Head of caudate nucleus (tissue), 42 donors: ENCODE measurements at places on chromosomes 6 and 20.

GRCh38 chr20:44773070-44773829, 27.6 kb downstream of the KCNK15 start:
- DNase-seq = peak; percentile 84

- DNase-seq = no peak
These were observed 10.0 kb upstream of the BTBD9 start for GRCh38 chr6:38649744-38650143.

DNA sequence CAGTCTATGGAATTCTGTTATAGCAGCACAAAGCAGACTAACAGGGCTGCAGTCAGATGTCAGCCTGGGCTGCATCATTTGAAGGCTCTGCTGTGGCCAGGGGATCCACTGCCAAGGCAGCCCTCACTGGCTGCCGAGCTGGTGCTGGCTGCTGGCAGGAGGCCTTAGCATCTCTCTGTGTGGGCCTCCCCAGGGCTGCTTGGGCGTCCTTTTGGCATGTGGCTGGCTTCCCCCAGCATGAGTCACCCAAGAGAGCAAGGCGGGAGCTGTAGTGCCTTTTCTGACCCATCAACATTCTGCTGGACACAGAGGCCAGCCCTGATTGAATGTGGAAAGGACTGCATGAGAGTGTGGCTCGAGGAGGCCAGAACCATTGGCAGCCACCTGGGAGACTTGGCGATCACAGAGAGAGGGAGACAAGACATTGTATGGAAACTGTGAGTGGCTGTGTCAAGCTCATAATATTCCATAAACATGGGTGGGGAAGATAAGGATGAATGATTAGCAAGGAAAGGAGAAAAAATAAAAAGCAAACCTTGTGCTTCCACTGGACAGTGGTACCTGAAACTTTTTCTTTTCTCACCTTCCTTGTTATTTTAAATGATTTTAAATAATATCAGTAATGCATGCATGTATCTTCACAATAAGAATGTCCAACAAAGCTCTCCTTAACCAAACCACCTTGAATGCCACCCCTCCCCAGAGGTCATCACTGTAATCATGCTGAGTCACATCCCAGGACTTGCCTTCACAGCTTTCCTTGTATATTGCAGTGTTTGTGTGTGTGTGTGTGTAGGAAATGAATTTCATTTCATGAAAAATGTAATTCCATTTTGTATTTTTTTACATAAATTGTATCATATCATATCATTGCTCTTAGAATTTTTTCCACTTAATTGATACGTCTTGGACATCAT, 55.0 kb upstream of the VSX1 start:
- DNase-seq = peak; percentile 84

DNA sequence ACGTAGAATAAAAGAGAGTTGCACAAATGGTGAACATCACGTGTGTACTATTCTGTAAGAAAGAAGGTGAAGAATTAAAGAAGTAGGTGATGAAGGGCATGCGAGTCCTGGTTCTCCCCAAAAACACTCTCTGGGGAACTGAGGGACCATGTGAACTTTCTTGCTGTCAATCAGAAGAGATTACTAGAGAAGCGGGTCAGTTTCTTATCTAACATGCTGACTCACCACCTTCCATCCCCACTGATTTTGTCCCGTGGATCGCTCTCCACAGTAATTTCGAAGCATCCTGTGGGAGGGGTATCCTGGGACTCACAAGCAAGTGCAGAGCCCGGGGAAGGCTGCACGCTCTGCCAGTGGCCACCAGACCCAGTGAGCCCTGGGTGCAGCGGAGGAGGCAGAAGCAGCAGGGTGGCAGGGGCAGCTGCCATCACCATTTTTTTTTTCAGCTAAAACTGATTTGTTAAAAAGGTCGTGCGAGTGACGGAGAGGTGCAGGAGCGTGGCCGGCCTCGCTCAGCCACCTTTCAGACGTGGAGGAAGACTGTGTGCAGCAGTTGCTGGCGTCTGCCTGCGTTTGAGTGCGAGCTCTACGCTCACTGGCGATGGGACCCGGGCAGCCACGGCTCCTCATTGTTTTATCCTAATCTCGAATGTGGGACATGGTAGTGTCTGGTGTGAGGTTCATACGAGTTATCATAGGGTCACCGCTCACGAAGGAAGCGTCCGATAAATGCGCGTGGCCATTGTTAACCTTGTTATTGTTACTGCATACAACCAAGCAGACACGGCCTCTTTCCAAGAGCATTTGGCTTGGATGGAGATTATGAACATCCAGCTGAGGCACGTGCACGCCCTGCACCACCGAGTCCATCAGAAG, 28.0 kb upstream of the SLCO4A1 start:
- no peak for DNase-seq

GRCh38 chr6:138692058-138692977, 81.3 kb upstream of the CCDC28A start:
- peak; percentile 51 for DNase-seq

GRCh38 chr6:5521322-5521721, 260.0 kb downstream of the FARS2 start:
- DNase-seq = no peak

- no peak for DNase-seq
These were observed 149.7 kb upstream of the IMPG1 start for GRCh38 chr6:76222189-76222588.

DNA sequence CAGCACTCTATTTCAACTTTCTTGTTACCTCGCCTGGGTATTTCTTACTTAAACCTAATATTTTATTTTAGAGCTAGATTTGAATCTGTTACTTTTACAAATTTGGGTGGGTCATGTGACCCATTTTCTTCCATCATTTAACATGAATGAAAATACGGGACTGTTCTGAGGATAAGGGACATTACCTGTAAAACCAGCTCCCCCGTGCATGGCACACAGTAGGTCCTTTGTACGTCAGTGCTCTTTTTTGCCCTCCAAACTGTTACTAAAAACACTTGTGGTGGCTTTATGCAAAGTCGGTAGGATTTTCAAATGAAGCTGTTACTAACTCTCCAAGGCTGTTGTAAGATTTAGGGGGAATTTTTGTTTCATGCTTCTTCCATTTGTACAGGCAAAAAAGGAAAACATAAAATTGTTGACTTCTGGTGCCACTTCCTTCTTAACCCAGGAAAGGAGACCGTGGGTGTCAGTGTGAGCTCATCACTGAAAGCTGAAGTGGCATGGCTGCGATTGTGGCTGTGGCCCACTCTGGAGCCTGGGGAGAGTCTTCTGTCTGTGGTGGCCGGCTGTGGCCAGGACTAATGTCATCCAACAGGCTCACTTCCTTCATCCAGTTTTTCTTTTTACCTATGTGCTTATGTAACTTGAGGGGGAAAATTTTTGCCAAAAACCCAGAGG, 40.2 kb upstream of the PXDC1 start:
- no peak for DNase-seq

- no peak for DNase-seq
These were observed 14.7 kb downstream of the SLC13A3 start for GRCh38 chr20:46636514-46636913.

DNA sequence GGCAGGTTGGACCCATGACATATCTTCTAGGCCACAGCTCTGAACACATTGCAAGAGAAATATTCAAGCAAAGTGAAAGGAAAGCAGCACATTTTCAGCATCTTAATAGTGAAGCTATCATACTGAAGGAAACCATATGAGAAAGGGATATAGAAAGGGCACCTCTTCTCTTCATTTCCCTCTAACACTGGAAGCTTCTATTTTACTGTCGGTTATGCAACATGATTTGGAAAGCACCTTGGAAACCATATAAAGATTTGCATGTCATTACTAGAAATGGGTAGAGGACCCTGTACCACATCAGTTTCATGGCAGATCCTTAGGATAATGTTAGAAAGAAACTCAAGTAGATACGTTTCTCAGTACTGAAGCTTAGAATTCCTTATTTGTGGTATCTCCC, 70.5 kb upstream of the HMGN3 start:
- DNase-seq = no peak

GRCh38 chr20:26209171-26209941, 512.7 kb upstream of the ZNF337 start:
- DNase-seq = no peak

- no peak for DNase-seq
These were observed 41.5 kb upstream of the GJA1 start for GRCh38 chr6:121393731-121394505.

GRCh38 chr20:19975901-19976300, 41.3 kb upstream of the NAA20 start:
- DNase-seq = no peak
